Iris pigment epithelial cell (primary cell): ENCODE measurements at places on chromosomes 3 and 15.

DNA sequence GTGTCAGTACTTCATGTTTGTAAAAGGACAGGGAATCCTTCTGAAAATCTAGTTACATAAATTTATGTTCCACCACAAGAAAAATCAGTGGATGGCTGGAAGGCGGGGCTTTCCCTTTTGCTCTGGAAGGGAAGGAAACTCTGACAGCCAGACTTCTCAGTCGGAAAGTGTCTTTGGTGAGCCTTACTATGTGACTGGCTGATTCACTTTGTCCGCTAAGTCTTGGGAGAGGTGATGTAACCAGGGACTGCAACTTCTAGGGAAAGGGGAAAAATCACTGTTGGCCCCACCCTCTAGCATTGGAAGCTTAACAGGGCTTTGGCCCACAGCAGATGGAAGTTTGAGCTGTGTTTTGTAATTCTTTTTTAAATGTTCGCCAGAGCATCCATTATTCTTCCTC, 281.4 kb upstream of the CTDSPL start:
- no peak for DNase-seq

GRCh38 chr3:98772022-98772421, 8.9 kb downstream of the ST3GAL6 start:
- no peak for DNase-seq

- DNase-seq: peak; percentile 50
These were observed 132.6 kb upstream of the CTDSPL start for GRCh38 chr3:37729119-37729518.

- DNase-seq: peak; percentile 63
These were observed 24.4 kb downstream of the TMEM45A start for GRCh38 chr3:100516838-100517237.

DNA sequence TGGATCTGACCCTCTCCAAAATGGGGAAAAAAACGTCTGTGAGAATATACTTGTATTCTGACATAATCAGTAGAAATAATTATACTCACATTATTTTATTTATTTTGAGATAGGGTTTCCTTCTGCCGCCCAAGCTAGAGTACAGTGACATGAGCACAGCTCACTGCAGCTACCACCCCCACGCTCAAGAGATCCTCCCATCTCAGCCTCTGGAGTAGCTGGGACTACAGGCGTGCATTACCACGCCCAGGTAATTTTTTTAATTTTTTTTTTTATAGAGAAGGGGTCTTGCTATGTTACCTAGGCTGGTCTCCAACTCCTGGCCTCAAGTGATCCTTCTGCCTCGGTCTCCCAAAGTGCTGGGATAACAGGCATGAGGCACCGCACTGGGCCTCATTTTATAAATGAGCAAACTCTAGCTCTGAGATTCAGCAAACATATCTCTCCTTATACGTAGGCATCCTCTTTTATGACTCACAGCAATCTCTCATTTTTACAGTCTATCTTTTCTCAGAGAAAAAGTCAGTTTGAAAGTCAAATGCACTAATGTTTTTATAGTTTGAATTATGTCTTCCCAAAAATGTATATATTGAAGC, 989 bp upstream of the VGLL3 start:
- peak; percentile 71 for DNase-seq

GRCh38 chr3:81823882-81824395, 62.5 kb upstream of the GBE1 start:
- DNase-seq: no peak

- DNase-seq: no peak
These were observed 271.2 kb downstream of the MAGI1 start for GRCh38 chr3:65767551-65767950.

DNA sequence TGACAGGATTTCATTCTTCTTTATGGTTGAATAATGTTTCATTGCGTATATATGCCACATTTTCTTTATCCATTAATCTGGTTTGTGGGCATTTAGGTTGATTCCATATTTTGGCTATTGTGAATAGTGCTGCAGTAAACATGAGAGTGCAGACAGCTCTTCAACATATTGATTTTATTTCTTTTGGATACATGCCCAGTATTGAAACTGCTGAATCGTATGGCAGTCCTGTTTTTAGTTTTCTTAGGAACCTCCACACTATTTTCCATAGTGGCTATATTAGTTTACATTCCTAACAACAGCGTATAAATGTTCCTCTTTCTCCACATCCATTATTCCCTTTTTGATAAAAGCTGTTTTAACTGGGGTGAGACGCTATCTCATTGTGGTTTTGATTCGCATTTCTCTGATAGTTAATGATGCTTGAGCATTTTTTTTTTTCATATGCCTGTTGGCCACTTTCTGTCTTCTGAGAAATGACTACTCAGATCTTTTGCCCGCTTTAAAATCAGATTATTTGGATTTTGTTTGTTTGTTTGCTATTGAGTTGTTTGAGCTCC, 21.7 kb downstream of the AQP9 start:
- DNase-seq: no peak

GRCh38 chr3:174869448-174869847, 10.3 kb downstream of the NAALADL2 start:
- peak; percentile 19 for DNase-seq

DNA sequence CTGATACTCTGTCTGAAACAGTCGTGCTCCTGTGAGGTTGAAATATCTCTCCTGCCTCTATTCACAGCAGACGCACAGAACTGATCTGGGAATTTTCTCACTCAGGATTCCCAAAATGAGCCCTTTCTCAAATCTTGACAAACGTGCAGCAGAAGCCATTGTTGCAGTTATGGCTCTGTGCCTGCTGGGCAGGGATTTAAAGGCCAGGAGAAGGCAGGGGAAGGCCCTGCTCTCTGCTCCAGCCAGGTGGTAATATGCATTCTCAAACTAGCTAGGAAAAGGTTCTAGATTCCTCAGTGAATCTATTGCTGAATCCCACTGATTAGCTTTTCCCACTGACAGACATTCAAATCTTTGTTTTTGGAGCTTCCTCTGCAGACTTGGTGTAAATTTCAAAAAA, 2.2 kb downstream of the MINAR1 start:
- no peak for DNase-seq

GRCh38 chr3:124974691-124975090, 40.1 kb upstream of the MUC13 start:
- no peak for DNase-seq

DNA sequence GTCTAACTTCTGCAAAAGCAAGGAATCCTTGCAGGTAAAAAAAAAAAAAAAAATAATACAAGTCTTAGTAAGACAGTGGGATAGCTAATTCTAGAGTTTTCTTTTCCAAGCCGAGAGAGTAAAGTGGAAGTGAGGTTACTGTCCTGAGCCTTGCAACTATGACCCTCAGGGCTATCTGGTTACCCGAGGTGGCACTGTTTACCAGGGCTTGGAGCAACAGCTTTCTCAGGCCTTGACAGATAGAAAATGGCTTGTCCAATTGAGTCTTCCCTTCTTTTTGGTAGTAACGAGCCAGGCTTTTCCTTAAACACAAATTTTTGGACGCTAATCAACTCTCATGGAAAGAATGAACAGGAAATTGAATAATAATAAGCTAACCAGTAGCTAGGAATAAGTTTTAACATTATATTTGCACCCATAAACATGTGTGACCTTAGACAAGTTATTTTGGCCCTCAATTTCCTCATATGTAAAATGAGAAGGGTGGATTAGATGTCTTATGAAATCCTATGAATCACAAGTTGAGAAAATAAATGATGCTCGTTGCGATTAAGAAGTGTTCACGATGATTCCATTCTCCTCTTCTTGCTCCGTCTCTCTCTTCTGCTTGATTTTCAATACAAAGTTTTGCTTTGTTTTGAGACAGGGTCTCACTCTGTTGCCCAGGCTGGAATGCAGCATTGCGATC, 236.9 kb upstream of the KBTBD8 start:
- DNase-seq: peak; percentile 84

DNA sequence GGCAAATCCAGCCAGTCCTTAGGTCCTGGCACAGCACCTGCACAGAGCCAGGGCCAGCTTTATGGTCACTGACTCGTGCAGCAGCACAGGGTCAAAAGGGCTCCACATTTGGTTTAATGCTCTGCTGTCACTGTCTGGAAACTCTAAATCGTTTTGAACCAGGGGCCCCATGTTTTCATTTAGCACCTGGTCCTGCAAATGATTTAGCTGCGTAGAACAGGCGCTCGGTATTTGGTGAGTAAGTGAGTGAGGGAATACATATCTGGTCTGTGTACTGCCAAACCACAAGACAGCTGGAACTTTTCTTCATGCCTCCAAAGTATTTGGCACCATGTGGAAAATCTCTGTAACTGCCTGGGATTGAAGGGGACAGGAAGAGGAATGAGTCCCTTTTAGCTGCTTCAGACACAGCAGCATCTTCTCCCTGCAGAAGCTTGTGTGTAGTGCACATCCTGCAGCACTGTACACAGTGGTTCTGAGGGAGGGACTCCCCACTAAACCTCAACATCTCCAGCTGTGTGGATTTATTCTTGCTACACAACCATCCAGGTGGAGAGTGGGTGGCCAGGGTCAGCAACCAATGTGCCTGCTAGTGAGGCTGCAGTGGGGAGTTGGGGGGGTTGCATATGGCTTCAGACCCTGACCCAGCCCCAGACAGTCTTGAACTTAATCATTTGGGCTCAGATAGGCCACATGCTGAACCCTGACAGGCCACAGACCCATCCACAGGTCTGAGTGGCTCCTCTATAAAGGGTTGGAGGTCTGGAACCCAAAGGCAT, 1.1 kb downstream of the SH2D7 start:
- DNase-seq: peak; percentile 77

DNA sequence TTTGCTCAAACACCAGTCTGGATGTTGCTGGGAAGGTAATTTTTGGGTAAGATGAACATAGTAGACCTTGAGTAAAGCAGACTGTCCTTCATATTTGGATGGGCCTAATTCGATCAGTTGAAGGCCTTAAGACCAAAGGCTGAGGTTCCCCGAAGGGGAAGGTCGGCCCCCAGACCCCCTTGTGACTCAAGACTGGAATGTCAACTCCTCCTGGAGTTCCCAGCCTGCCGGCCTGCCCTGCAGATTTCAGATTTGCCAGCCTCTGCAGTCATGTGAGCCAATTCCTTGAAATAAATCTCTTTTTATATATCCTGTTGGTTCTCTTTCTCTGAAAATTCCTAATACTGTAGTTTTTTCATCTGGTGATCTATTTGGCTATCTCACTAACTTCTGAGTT, 146.5 kb downstream of the APBA2 start:
- no peak for DNase-seq

GRCh38 chr3:112133626-112134334, 732 bp upstream of the GCSAM start:
- no peak for DNase-seq

- DNase-seq: no peak
These were observed 691.1 kb downstream of the DIPK2A start for GRCh38 chr3:144662729-144663128.

- DNase-seq: no peak
These were observed 6.0 kb downstream of the ADAMTS9 start for GRCh38 chr3:64681827-64682226.

GRCh38 chr3:8443829-8444791, 57.5 kb upstream of the LMCD1 start:
- DNase-seq: peak; percentile 100

DNA sequence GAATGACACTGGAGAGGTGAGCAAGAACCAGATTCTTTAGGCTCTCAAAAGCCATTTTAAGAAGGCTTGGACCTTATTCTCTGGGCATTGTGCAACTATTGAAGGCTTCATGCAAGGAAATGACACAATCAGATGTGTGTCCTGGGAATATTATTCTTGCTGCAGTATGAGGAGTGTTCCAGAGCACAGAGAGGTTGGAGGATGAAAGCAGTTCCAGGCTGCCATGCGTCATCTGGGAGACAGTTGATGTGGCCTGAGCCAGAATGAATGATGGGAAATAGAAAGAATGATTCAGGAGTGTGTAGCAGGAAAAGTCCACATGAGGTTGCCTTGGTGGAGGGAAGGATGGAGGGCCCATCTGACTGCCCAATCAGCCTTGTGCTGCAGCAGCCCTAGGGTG, 123.1 kb downstream of the CHCHD6 start:
- DNase-seq: peak; percentile 22

GRCh38 chr15:90823455-90823974, 44.9 kb upstream of the FURIN start:
- no peak for DNase-seq

DNA sequence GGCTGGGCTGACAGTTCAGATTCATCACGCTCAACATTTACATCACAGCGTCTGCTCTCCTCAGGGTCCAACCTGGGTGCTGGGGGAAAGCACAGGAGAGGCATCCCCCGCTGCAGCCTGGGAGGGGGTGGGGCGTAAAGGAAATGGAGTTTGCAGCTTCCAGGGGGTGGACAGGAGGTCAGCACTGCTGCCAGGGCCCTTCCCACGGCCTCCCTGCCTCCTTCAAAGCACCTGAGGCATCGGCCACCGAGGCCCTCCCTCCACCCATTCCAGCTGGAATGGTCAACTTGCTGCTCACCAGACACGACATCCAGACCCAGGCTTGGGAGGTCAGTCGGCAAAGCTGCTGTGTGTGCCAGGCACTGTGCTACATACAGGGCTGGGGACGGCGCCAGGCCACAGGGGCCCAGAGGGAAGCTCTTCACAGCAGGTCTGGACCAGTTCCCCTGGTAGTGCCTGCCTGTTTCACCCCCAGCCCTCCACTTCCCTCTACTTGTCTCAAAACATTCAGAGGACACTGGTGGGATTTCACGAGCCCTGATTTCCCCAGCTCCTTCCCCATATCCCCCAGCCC, 120.7 kb downstream of the ANP32A start:
- no peak for DNase-seq

- no peak for DNase-seq
These were observed 2.1 kb downstream of the PLA2G4F start for GRCh38 chr15:42154212-42154941.

DNA sequence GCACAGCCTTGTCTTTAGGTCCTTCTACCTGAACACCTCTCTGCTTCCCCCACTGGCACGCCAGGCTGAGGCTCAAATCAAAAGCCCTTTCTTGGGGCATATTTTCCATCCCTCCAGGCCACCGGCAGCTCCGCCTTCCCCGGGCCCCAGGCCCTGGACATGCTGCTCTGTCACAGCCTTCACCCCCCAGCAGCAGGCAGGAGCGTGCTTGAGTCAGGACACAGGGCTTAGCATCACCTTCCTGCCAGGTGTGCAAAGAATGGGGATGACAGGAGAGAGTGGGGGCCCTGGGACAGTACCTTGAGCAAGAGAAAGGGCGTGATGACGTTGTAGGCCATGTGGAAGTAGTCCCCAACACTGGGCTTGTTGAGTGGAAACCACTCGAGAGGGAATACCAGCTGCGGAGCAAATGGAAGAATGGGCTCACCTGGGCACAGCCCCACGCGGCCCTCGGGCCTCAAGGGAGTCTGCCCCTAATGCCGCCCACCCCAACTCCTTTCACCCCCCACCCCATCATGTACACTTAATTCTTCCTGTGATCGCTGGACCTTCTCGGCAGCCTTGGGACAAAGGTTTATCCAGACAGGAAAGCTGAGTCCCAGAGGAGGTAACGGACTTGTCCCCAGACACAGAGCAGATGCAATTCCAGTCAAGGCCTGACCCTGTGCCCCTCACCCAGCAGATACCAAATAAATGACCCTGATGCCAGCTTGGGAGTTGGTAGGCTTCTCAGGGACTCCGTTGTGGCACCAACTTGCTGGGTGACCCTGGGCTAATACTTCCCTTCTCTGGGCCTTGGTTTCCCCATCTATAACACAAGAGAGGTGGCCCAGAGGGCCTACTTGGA, 9.1 kb upstream of the CALML4 start:
- no peak for DNase-seq

- peak; percentile 28 for DNase-seq
These were observed 136.0 kb upstream of the CFAP20DC start for GRCh38 chr3:59185591-59186369.
